ENCODE measurements at places on chromosomes 6 and 20.

DNA sequence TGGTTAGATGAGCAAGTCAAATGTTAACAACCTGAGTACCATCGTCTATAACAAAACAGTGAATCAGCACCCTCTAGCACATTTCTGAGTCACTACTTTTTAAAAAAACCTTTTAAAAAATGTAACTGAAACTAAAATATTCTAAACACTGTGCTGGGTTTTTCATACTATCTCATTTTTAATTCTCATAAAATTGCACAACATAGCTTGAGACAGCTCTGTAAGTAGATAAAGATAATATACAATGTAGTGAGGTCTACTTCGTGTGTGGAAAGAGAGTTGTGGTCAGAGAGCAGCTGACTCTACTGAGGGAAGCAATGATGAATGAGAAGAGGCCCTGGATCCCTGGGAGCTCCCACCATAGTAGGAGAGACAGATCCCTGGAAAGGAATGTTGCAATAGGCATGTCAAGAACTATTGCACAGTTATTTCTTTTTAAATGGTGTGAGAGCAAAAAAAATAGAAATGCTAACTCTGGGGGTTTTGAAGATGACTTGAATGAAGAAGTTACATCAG is 13.6 kb upstream of the CALHM6 start:
- peak; percentile 98 for DNase-seq

- DNase-seq, result no peak
These were observed 73.9 kb upstream of the NRSN1 start for GRCh38 chr6:24051942-24052589.

- DNase-seq, result no peak
These were observed 12.9 kb downstream of the PHACTR3 start for GRCh38 chr20:59617221-59617620.

GRCh38 chr6:101402622-101403031 is 9.1 kb downstream of the GRIK2 start:
- no peak for DNase-seq

- DNase-seq, result no peak
These were observed 293.3 kb downstream of the HACE1 start for GRCh38 chr6:104566411-104566810.

- no peak for DNase-seq
These were observed 46.6 kb downstream of the AGPAT4 start for GRCh38 chr6:161227004-161227960.

- no peak for DNase-seq
These were observed 204.1 kb upstream of the SASH1 start for GRCh38 chr6:148138573-148138972.

DNA sequence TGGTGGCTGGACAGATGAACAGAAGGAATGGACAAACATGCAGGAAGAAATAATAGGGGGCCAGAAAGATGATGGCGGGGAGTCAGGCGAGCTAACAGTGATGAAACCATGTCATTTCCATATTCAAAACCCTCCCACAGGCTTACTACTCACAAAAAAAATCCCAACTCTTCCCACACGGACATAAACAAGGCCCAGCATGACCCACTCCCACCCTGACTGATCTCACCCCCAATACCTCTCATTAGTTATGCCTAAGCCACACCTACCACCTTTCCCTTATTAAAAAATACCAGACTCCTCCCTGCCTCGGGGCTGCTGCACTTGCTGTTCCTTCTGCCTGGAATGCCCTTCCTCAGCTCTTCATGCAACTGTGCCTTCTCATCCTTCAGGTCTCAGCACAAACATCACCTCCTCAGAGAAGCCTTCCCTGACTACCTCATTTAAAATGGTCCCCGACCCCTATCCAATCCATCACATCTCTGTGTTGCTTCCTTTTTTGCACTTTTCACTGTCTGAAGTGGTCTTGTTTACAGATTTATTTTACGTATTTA is 145.8 kb downstream of the PREX1 start:
- no peak for DNase-seq

DNA sequence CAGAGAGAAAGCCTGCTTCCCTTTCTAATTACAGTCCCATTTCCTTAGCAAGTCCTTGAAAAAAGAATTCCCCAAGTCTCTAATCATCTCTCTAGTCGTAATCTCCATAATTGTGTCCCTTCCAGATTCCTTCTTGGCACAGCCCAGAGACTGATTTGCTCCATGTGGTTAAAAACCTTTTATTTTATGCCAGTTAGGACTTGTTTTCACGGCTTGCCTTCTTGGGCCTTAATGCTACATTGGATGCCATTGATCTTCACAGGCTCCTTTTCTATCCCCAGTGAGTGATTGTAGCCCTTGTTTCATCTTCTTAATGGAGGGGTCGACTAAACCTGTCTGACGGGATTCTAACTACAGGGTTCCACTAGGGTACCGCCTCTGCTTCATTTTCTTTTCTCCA is 650.6 kb upstream of the ARID1B start:
- no peak for DNase-seq

GRCh38 chr20:50820515-50821256 is 25.8 kb downstream of the BCAS4 start:
- DNase-seq, result no peak

- peak; percentile 59 for DNase-seq
These were observed 86.4 kb upstream of the CLDN20 start for GRCh38 chr6:155177363-155177961.

DNA sequence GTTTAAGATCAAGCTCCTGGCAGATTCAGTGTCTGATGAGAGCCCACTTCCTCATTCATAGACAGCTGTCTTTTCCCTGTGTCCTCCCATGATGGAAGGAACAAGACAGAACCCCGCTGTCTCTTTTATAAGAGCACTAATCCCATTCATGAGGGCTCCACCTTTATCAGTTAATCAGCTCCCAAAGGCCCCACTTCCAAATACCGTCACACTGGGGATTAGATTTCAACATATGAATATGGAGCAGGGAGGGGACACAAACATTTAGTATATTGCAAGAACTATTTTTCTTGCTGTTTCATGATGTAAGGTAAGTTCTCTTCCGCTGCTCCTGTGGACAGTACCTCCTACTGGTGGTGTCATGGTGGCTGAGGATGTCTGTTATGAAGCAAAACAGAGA is 158.3 kb upstream of the IRAK1BP1 start:
- DNase-seq, result no peak

DNA sequence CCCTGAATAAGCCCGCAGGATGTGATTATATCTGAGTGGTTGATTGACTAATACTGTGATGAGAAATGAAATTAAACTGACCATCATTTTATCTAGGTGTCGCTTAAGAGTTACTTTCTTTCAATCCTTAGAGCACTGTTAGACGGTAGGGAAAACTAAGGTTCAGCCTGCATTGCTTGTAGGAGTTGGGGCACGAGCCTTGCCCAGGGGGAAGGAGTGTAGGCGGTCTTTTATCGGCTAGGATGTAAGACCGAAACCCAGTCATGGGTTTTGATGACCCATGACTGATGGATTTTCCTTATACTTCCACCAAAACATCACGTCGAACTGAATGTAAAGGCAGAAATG is 392 bp upstream of the TASP1 start:
- DNase-seq, result no peak

DNA sequence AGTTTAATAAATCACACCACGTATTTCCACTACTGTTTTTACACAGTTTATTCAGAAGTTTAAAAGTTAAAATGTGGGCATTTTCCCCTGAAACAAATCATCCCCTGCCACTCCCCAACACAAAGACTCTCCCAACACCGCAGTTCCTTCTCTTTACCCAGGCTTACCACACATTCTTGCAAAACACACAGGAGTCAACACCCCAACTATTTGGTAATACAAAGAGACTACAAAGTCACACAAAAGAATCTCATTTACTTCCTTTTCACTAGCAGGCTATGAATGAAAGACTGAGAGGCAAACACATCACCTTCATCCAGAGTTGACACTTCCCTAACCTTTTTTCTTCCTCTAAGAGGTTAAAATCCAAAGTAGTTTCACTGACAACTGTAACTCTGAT is 51.1 kb downstream of the KCTD20 start:
- DNase-seq, result no peak

- no peak for DNase-seq
These were observed 7.3 kb upstream of the RAET1L start for GRCh38 chr6:150032598-150032997.

GRCh38 chr6:74997646-74998045 is 208.2 kb downstream of the COL12A1 start:
- DNase-seq, result no peak

DNA sequence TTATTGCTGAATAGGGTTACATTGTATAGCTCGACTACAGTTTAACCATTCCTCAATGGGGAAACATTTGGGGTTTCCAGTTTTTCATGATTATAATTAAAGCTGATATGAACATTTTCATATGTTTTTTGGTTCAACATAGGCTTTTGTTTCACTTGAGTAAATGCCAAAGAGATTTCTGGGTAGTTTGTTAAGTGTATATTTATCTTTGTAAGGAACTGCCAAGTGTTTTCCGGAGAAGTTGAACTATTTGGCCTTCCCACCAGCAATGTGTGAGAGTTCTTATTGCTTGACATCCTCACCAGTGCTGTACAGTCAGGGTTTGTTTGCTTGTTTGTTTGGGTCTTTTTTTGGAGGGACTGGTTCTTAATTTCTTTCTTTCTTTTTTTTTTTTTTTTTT is 83.7 kb upstream of the RALY start:
- DNase-seq, result no peak

DNA sequence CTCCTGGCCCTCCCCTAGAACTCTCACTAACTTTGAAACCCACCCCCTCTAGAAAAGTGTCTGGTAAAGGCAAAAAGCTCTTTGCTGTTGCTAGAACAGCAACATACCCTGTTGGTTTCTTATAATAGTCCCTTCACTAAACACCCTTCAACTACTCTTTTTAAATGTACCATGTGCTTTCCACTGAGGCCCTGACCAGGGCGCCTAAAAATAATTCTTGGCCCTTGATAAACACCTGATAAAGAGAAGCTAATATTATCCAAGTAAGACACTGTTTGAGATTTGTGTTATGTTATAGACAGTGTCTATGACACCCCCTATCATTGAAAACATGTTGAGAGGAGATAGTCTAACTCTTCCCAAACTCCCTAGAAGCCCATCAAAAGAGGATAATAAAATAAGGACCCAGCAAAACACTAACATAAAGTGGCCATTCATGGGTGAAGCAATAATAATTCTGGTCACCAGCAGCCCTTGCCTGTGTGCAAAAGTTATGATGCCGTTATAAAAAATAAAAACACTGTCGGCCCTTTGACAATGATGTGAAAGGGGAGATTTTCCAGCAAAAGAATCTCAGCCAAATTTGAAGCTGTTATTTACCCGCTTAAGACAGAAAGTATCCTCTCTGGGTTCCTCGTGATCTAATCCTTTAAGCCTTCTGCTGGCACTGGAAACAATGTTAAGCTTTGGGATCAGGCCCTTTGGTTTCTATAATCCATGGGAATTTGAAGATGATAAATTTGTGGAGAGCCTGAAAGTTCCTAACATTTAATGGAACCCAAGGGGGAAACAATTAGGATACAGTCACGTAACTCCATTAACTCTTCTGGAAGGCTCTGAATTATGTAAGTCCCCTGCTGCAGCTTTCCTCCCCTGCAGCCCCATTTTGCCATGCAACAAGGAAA is 122.6 kb upstream of the PLCB4 start:
- DNase-seq, result peak; percentile 77

DNA sequence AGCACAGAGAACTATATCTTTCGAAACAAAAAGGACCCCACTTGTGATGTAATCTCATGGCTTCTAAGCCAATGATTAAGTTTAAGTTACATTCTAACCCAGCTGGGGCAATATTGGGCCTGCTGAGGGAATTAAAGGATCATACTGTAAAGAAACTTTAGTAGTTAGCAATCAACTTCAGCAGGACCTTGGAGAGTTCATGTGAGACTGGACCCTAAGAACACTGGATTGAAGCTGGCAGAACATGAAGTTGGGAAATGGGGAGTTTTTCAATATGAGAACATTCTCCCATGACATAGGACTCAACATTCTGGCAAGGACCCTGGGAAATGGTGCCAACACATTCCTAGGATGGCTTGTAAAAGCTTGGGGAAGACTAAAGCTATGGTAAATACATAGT is 516.2 kb downstream of the PKHD1 start:
- no peak for DNase-seq
